ENCODE measurements at places on chromosomes 6 and 20.

GRCh38 chr20:38951611-38952010, 10.5 kb upstream of the DHX35 start:
- DNase-seq, result no peak

- DNase-seq, result no peak
These were observed 10.7 kb upstream of the VEGFA start for GRCh38 chr6:43759136-43759906.

GRCh38 chr6:78629836-78630235, 237.5 kb upstream of the IRAK1BP1 start:
- no peak for DNase-seq

DNA sequence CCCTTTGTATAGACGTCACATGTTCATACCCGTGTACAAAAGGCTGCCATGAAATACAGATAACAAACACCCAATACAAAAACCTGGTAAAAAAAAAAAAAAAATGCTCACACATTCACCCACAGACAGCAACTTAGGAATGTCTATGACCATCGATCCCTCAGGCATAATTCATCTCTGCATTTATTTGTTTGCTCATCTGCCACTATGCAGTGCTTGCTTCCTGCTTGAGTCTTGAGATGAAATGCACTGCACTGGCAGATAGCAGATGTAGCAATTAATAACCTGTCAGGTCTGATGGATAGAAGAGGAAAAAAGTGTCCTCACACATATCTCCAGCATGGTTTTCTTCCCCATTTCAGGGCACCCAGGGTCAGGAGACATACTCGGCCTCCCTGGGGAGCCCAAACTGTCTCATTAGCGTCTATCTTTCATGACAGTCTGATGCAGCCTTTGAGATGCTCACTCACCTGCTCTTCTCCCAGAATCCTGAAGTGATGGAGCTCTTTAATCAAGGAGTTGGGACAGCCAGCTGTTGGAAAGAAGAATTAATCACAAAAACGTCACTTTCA, 295.1 kb upstream of the AGPAT4 start:
- no peak for DNase-seq

GRCh38 chr6:90383196-90383822, 86.7 kb upstream of the BACH2 start:
- no peak for DNase-seq

- no peak for DNase-seq
These were observed 15.7 kb downstream of the ADISSP start for GRCh38 chr20:3751675-3752385.

- DNase-seq, result no peak
These were observed 32.2 kb downstream of the MYLK4 start for GRCh38 chr6:2718334-2719092.

GRCh38 chr20:51505566-51505965, 37.0 kb downstream of the NFATC2 start:
- no peak for DNase-seq

DNA sequence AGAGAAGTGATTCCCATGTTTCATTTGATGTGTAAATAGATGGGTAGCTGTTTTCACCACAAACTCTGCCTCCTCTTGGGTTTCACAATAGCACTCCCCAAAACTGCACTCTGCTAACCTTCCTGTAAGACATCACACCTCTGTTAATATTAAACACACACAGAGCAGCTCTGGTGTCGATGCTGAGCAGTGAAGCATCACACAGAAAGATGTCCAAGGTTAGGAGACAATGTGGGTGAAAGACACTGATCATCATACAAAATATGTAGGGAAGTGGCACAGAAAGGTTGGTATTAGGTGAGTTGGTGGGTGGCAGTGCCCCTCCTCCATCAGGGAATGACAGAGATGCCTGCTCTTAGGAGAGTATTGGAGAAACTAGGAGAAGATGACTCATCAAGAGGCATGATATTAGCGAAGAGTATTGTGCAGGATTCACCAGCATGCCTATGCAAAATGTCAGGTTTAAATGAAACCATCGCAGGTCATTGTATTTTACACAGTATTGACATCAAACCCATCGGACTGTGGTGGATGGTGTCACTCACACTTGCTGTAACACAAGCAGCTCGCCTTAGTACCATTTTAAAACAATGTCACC, 199.7 kb downstream of the TBXT start:
- DNase-seq, result no peak

- no peak for DNase-seq
These were observed 98.3 kb upstream of the FRMD1 start for GRCh38 chr6:168177103-168177891.

DNA sequence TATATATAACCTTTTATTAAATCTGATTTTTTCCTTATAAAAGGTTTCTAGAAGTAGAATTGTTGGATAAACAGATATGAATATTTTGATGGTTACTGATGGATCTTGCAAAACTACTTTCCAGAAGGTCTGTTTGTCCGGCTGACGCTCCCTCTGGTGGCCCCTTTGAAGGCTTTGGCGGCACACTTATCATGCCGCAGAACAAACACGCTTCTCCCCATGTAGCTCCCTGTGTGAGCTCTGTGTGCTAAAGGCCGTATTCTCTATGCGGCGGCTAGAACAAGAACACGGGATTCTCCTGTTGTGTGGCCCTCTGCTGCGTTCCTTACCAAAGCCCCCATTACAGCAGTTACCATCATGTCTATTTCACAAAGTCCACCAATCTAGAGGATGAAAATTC, 30.0 kb downstream of the PPP1R3G start:
- DNase-seq, result no peak

- DNase-seq, result no peak
These were observed 1003.7 kb downstream of the EPHA7 start for GRCh38 chr6:92415656-92416055.

DNA sequence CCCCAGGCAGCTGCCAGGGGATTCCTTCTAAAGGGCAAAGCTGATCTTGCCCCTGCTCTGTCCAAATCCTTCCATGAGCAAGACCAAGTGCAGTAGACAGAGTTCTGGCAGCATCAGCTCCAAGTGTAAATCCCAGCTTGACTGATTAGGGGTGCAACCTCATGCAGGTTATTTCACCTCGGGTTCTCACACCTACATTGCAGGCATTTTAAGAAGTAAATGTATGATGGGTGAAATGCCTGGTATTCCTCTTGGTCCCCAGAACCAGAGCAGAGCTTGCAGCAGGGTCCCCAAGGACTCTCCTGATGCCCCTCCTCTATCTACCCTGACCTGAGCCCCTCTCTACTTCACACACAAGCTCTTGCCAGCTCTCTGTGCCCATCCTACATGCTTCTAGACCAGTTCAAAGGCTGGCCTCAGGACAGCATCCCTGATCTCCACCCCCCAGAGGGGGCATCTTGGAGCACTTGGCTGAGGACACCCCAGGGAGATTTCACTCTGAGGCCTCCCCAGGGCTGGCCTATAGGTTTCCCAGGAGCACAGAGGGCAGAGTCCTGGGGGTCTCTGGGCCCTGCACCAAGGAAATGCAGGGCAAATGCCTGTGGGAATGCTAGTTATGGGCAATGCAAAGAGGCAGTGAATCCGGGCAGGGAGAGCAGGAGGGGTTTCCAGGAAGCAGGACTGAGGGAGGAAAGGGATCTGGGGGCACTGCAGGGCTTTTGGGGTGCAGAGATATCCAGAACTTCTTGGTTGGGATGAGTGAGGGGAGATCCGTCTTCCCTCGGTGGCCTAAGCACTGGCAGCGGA, 1.0 kb downstream of the LZTS3 start:
- DNase-seq, result no peak

DNA sequence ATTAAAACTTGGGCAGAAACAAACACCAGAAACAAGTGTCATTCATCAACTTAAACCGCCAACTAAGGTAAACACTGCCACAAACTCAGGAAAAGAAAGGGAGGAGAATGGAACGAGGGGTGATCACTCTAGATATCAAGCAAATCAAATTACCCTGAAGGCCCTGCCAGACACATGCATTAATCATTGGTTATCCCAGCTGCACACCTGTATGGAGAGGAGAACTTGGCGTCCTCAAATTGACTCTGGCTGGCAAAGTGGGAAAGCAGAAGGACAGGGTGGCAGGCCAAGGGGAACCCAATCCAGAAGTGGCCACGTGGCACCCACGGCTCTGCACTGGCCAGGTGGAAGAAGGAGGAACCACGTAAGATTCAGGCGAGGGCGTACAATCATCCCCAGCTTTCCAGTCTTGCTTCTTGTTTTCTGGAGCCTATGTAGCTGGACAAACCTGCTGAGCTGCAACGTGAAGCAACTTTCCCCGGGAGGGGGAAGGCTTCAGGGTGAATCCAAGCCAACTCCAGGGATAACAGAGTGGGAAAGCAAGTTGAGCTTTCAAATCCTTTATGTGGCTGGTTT, 156.2 kb upstream of the JARID2 start:
- DNase-seq, result no peak

DNA sequence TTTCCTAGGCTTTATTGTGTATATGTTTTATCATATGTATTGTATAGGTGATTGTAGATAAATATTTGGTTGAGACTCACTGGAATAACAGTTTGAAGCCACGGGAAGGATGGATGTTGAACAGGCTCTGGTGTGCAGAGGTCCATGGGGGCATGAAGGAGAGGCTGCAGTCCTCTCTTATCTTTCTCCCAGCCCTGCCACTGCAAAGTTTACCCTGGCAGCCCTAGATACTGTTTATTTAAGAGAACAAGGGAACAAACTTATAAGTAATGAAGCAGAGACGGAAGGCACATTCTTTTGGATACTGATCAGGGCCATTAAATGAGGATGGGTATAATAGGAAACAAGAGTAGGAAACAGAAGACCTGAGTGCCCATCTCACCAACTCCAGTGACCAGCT, 103.6 kb upstream of the SCGN start:
- DNase-seq, result no peak

GRCh38 chr6:33702345-33702977, 9.0 kb downstream of the UQCC2 start:
- DNase-seq, result no peak

GRCh38 chr20:32966382-32966781, 37.9 kb downstream of the SUN5 start:
- no peak for DNase-seq

DNA sequence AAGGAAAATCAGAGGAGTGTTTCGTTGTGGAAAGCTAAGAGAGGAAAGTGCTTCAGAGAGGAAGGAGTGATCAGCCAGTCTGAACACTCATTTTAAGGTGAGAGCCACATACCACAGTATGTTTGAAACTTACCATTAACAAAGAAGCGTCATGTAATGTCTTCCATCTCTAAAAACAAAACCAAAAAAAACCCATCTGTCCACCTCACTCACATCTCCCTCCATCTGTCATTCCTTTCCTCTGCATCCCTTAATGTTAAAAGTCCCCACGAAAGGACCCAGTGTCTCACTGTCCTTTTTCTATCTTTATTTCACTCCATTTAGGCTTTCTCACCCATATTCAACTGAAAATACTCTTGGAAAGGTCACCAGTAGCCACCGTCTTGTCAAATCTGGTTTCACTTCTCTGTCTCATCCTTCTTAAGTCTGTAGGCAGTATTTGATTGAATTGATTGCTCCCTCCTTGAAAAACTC, 59.4 kb upstream of the GNRH2 start:
- DNase-seq, result no peak

- peak; percentile 80 for DNase-seq
These were observed at the start of gene SRSF6 for GRCh38 chr20:43457640-43458421. TSS of gene SRSF6 (plus strand) at chr20:43457896. CDS start at chr20:43458034, 138 bp downstream.

DNA sequence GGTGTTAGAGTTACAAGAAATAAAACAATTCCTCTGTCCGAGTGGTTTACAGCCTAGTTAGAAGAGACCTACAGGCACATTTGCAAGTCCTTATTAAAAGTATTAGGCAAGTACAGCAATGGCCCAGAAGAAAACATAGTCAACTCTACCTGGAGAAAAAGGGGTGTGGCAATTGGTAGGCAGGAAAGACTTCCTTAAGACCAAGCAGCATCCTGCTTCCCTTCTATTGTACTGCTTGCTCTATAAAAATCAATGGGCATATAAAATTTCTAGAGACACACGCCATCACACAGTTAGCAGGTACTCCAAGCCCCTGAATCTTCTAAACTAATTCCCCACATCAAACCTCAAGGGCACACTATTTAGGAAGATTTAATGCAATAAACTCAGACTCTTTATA, 185.6 kb downstream of the ATXN1 start:
- DNase-seq, result no peak

DNA sequence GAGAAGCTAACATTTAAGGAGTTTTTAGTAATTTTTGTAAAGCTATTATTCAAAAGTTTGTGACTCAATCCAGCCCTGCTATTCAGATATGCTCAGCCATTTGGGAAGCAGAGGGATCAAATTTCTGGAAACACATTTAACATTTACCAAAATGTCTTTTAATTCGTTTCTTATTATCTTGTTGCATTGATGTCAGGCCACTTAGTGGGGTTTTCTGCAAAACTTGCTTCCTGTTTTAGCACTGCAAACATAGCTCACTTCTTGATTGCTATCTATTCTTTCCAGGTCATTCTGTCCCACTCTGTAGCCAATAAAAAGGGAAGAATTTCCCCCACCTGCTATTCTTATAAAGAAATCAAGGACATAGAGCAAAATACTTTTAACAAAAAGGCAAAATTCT, 176.9 kb upstream of the SUPT3H start:
- no peak for DNase-seq

DNA sequence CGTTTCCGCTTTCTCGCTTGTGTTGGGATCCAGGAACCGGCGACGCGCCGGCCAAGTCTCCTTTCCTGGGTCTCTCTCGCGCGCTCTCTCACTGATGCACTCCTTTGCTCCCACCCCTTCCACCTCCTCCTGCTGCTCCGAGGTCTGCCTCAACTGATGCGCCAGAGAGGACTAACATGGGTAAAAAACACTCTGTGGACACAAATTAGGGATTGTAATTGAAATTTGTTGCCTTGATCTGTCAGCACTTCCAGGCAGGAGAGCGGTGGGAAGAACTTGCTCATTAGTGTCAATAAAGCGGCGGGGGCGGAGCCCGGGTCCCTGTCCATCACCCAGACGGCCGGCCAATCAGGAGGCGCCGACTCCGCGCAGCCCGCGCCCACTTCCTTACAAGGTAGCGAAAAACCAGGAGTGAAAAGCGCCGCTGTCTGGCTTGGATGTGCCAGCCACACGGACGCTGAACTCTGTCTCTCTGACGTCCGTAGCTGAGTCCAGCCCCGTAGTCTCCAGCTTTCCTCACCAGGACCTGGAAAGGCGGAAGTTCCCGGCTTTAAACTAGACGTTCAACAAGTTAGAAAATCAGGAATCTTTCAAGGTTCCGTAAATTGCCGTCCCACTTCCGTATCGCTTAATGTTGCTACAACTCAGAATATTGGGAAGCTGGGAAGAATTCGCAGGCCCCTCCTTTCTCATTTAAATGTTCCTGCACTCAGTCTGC, at the start of gene TBX18:
Gene TBX18, minus strand, starts transcription at position 267 of the 718 bp plus-strand sequence. CDS start 417 bp downstream, outside the sequence.
- DNase-seq, result no peak
